Activated naive CD8-positive, alpha-beta T cell treated with anti-CD3 and anti-CD28 coated beads for 36 hours (primary cell): ENCODE measurements at places on chromosomes 7 and 10.

DNA sequence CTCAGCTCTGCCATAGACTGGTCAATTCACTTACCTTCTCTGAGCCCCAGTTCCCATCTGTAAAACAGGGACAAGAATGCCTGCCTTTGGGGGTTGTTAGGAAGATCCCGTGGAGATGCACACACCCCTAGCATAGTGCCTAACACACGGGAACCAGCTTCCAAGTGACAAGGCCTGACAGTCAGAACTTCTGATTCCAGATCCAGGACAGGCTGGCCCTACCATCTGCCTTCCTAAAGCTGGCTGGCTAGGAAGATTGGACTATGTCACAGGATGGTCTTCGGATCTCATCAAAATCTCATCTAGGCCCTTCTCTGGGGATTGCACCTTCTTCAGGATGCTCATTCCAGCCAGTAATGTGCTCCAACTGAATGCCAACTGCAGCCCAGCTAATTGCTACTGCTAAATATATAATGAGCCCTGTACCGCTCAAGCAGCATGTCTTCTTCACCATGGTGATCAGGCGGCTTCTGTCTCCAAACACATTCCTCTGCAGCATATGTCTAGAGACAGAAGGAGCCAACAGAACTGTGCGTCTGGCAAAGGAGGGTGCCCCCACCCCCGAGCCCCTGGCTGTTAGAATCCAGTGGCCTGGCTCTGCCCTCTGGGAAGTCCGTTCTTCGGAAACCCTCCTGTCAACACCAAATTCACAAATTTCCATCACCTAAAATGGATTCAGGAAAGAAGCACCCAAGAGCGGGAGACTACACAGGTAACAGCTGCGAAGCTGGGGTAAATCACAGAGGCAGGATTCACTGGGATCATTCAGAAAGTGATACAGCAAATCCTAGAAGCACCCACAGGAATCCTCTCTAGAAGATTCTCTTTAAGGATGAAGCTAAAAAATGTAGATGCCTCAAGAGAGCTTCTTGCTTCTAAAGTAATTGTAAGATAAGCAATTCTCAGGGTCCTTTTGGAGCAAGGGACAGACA is 142.1 kb upstream of the EEPD1 start:
- no peaks in the 10 kb centered on the region for H3K36me3 ChIP-seq
- no peak for DNase-seq
- H3K4me1 ChIP-seq = no peaks in the 10 kb centered on the region

DNA sequence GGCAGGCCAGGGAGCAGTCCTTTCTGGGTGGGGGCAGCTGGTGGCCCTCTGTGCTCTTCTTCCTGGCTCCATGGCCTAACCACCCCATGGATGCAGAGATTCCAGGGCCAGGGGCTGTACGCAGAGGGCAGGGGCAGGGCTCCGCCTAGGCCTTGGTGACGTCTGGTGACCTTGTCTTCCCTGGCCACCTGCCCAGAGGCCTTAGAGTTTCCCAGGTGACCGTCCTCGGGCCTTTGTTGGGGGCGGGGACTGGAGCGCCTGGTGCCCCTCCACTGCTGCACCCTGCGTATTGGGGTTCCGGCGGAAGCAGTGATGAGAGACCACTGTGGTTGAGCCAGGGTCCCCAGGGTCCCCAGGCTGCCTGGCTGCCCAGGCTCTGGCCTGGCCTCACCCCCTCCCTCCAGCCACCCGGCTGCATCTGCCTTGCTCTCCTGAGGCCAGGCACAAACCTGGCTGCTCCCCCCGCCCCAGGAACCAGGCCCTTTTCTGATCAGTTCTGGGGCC is 10.3 kb downstream of the PWWP2B start:
- DNase-seq = no peak
- H3K36me3 ChIP-seq = no peaks in the 10 kb centered on the region
- H3K27me3 ChIP-seq = no peaks in the 10 kb centered on the region
- peaks cover 5% of the 10 kb centered on the region for H3K4me1 ChIP-seq

DNA sequence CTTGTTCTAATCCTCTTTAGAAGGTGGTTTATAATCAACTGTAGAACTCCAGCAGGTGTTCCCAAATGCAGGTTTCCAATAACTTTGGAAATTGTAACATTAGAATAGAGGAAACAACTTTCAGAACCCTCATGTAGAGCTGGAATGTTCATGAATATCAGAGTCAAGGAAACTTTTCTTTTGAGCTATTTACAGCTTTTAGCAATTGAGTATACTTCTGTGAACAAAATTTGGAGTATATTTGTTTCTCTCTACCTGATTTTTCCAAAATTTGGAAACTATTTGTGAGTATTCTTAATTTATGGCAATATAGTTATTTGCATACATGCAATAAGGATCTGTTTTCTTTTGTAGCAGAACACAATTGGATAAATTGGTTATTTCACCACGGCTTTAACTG is 2.8 kb upstream of the CFAP43 start:
- no peak overlapping the region for H3K4me3 ChIP-seq
- DNase-seq = no peak
- H3K27me3 ChIP-seq = peaks cover 22% of the 10 kb centered on the region

- H3K4me3 ChIP-seq = no peak overlapping the region
- peaks cover 34% of the 10 kb centered on the region for H3K27me3 ChIP-seq
- peaks cover 6% of the 10 kb centered on the region for H3K4me1 ChIP-seq
- no peak for DNase-seq
- H3K36me3 ChIP-seq = no peaks in the 10 kb centered on the region
- no peak overlapping the region for H3K27ac ChIP-seq
These were observed 4.1 kb upstream of the RELN start for GRCh38 chr7:103993551-103993950.

- no peak overlapping the region for H3K27ac ChIP-seq
- peaks cover 1% of the 10 kb centered on the region for H3K36me3 ChIP-seq
- no peak for DNase-seq
- H3K4me1 ChIP-seq = peaks cover 4% of the 10 kb centered on the region
These were observed 80.5 kb downstream of the TBXAS1 start for GRCh38 chr7:139909379-139910050.

GRCh38 chr10:75034131-75034512 is 77.3 kb upstream of the SAMD8 start:
- no peaks in the 10 kb centered on the region for H3K27me3 ChIP-seq
- peaks cover 20% of the 10 kb centered on the region for H3K36me3 ChIP-seq
- DNase-seq = peak; percentile 51
- H3K4me1 ChIP-seq = peaks cover 51% of the 10 kb centered on the region
- H3K4me3 ChIP-seq = no peak overlapping the region

DNA sequence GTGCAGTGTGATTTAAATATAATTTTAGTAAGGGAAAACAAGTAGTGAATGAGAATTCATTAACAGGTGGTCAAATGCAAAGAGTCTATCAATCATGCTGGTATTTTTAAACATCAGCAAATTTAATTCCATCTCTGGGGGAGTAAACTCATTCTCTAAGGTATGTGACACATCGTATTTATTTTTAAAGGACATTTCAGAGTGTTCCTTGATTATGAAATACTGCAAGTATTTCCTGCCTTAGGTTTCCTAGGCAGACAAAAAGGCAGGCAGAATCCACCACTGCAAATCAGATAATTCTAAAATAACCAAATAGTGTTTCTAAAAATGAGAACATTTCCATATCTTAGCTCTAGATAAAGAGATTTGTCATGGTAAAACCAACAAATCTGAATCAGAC is 193.8 kb downstream of the LRRTM3 start:
- no peaks in the 10 kb centered on the region for H3K36me3 ChIP-seq
- DNase-seq = no peak
- H3K4me1 ChIP-seq = no peaks in the 10 kb centered on the region
- no peak overlapping the region for H3K27ac ChIP-seq

GRCh38 chr10:119189811-119190282 is 11.2 kb upstream of the PRDX3 start:
- DNase-seq = peak; percentile 13
- H3K36me3 ChIP-seq = no peaks in the 10 kb centered on the region
- H3K27ac ChIP-seq = no peak overlapping the region
- no peaks in the 10 kb centered on the region for H3K27me3 ChIP-seq
- no peak overlapping the region for H3K4me3 ChIP-seq
- peaks cover 21% of the 10 kb centered on the region for H3K4me1 ChIP-seq

GRCh38 chr10:49055221-49055849 is 60.0 kb downstream of the VSTM4 start:
- DNase-seq = no peak
- H3K4me3 ChIP-seq = no peak overlapping the region
- no peaks in the 10 kb centered on the region for H3K4me1 ChIP-seq

DNA sequence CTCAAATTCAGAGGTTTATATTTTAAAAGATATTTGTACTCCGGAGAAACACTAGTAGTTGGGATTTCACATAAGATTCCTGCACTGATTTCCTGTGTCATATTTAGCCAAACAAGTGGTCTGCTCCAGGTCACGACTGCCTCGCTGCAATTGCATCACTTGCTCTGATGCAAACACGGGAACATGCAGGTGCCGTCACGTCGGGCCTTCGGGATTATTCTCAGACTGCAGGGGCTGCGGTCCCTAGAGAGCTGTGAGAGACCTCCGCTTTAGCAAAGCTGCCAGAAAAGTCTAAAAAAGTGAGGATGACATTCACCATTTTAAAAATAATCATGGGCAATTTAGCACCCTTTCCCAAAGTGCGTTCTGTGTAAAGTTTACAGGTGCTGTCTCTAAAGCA is 93.5 kb upstream of the DDC start:
- H3K27me3 ChIP-seq = no peaks in the 10 kb centered on the region
- peaks cover 38% of the 10 kb centered on the region for H3K4me1 ChIP-seq
- H3K36me3 ChIP-seq = peaks cover 2% of the 10 kb centered on the region
- no peak overlapping the region for H3K27ac ChIP-seq

DNA sequence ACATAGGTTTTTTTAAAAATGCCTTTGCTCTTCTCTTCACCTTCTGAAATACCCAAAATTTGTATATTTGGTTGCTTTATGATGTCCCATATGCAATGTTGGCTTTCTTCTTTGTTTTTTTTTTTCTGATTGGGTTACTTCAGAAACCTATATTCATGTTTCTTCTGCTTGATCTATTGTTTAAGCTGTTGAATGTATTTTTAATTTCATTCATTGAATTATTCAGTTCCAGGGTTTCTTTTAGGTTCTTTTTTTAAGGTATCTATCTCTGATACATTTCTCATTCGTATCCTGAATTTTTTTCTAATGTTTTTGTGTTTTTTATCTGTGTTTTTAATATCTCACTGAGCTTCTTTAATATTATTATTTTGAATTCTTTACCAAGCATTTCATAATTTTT is 221.0 kb upstream of the MTPN start:
- no peaks in the 10 kb centered on the region for H3K27me3 ChIP-seq
- no peak overlapping the region for H3K4me3 ChIP-seq
- H3K36me3 ChIP-seq = peaks cover 12% of the 10 kb centered on the region
- no peaks in the 10 kb centered on the region for H3K4me1 ChIP-seq
- no peak for DNase-seq
- H3K27ac ChIP-seq = no peak overlapping the region

DNA sequence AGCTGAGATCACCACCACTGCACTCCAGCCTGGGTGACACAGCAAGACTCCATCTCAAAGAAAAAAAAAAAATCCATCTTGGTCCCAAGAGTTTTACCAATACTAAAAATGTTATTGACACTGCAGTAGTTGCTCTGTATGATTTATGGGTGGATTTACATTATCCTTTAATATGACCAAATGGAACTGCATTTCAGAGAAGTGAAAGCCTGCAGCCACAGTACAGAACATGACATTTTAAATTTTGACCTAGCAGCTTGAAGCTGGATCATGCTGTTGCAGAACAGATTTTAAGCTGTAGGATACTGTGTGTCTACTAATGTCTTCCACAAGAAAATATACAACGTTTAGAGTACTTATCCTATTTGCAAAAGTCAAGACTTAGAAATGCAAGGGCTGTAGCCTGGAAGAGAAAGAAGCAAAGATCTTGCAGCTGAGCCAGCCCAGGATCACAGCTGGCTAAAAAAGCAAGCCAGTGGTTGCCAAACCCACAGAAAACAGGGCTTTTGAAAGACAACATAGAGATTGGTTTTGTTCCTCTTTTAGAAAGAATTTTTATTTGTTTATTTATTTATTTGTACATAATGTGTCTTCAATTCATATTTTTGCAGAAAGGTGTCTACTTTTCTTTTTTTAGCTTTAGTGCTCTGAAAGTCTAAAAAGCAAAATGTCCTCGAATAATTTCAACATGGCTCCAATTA is 55.2 kb upstream of the WNT16 start:
- H3K4me1 ChIP-seq = peaks cover 15% of the 10 kb centered on the region
- DNase-seq = no peak
- peaks cover 1% of the 10 kb centered on the region for H3K36me3 ChIP-seq
- no peak overlapping the region for H3K4me3 ChIP-seq
- H3K27ac ChIP-seq = no peak overlapping the region

GRCh38 chr10:72340510-72341261 is 14.0 kb downstream of the DNAJB12 start:
- H3K27ac ChIP-seq = peak overlapping the region; percentile 34
- H3K4me3 ChIP-seq = no peak overlapping the region
- no peaks in the 10 kb centered on the region for H3K27me3 ChIP-seq
- peaks cover 33% of the 10 kb centered on the region for H3K4me1 ChIP-seq
- peaks cover 31% of the 10 kb centered on the region for H3K36me3 ChIP-seq
- DNase-seq = peak; percentile 81

- no peaks in the 10 kb centered on the region for H3K36me3 ChIP-seq
- H3K4me1 ChIP-seq = peaks cover 13% of the 10 kb centered on the region
- H3K4me3 ChIP-seq = no peak overlapping the region
- no peak for DNase-seq
- peak overlapping the region; percentile 78 for H3K27ac ChIP-seq
These were observed 24.4 kb upstream of the VSIR start for GRCh38 chr10:71797533-71798307.

DNA sequence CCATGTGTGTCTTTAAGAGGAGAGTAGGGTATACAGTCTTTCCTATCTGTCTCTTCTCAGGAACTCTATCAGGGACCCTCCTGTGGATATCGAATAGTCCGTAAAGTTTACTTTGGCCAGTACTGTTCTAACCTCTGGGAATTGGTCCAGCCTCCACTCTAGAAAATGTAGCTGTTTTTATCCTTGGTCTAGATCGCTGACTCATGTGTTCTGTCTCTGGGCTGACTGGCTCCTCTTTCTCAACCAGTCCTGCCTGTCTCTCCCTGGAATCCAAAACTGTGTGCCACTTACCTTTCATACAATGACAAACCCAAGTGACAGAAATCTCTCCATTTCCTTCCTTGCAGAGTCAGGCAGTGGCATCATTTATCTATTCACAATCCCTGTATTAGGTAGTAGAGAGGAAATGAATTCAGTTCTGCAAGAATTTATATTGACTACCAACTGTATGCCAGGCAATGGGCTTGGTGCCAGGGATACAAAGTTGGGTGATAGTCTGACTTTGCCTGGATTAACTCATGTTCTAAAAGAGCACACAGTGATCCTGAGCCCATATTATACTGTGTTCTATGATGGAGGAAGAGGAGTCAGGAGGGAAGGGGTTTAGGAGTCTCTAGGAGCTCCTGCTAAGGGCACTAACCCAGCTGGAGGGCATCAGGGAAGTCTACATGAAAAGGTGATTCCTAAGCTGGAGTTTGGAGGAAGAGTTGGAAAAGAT is 232.7 kb downstream of the LRMDA start:
- DNase-seq = no peak
- no peaks in the 10 kb centered on the region for H3K36me3 ChIP-seq
- no peaks in the 10 kb centered on the region for H3K4me1 ChIP-seq
- peaks cover 16% of the 10 kb centered on the region for H3K27me3 ChIP-seq
- no peak overlapping the region for H3K27ac ChIP-seq
